ENCODE measurements at places on chromosomes 2 and 18.

- DNase-seq = no peak
These were observed 36.7 kb upstream of the ST8SIA5 start for GRCh38 chr18:46793565-46793964.

DNA sequence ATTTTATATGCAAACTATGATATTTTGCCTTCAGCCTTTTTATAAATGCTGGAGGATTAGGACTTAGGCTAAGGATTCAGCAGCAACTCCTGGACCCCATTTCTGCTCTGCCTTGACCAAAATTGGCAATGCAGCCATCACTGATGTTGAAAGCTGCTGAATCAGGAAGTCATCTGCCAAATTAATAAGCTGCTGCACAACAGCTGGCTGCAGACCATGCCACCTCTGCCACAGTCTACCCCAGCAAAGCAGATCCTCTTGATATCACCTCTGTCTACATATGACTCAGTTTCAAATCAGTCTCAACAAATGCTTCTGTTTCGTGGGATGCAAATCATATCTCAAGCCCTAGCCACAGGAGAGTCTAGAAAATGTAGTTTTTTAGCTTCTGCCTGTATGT lies 7.1 kb upstream of the SOS1 start:
- DNase-seq = no peak

DNA sequence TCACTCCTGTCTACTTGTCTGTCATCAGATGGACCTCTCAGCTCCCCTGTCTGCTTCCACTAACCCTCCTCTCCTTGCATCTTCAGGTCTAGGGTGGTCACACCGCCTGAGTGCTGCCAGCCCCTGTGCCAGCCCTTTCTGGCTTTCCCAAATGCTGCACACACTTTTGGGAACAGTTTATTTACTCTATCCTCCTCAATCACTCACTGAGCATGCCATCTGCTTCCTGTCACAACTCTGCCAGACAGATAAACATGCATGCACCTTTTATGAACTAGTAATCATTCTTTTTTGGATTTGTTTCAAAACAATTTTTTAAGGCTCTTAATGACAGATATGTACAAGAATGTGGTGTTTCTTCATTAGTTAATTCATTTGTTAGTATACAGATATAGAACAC lies 56.3 kb upstream of the CCDC195 start:
- DNase-seq = no peak

DNA sequence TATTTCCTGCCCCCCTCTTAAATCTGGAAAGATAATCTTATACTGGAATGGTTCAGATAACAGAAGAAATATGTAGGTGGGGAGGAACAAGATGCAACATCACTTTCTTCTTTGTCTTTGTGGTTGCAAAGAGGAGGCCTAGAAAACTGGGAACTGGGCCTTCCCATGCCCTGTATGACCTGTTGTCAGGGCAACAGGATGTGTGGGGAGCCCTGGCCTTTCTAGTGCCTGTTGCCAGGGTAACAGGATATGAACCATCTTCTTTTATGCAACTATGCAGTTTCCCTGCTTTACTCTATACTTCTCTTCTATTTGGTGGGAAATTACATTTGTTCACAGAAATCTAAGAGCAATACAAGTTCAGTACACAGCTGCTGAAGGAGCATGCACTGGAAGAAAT lies 79.8 kb upstream of the PDE1A start:
- DNase-seq = no peak

DNA sequence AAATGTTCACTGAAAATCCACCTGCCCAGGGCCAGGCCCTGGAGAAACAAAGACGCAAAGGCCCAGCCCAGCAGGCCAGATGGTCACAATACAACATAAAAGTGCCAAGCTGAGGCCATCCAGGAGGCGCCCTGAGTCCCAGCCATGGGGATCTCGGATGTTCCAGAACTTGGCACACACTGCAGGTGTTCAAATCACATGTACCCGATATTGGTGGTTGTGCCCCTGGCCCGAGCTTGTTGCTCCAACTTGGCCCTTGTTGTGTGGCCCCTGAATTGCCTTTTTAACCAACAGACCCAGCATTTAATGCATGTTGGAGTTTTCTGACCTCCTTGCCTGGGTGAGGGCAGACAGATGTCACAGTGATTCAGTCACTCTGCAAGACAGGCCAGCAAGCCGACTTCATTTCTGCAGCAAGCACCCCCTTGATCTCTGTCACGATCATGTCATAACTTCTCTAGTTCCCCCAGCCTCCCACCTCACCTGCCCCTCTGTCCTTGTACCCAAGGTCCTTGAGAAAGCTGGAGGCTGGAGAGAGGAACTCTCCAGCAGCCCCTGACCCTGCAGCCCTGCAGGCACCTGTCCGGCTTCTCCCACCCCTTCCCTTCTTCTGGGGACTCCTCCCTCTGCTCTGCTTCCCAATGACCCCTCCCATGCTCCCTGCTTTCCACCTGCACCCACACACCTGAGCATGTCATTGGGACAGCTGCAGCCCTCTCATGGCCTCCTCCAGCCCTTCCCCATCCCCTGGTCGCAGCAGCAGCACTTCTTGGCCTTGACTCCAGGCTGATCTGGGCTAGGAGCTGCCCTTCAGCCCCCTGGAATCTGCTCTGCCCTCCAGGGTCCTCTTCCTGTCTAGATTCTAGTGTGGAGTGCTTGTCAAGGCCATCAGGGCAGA lies 9.1 kb downstream of the NGEF start:
- DNase-seq = no peak

DNA sequence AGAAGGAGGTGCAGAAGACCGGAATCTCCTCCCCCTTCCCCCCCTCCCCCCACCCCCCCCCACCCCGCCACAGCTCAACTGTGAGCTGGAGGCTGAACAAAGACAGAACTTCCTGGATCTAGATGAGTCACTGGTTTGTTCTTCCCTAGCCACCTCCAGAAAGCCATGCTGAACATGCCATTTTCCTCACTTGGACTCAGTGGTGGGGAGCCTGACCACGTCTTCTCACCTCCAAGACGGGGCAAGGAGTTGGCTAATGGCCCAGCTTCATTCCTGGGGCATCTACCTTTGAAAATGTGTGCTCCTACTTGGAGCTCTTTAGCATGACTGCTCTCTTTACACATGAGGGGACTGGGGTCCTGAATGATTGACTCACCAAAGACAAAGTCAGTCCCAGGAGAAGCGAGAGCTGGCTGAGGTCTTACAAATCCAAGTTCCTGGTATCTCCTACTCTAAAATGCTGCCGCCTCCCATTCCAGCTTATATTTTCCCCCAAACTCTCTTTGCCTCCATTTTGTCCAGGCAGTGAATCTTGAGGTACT lies 22.6 kb upstream of the FZD5 start:
- DNase-seq = no peak

DNA sequence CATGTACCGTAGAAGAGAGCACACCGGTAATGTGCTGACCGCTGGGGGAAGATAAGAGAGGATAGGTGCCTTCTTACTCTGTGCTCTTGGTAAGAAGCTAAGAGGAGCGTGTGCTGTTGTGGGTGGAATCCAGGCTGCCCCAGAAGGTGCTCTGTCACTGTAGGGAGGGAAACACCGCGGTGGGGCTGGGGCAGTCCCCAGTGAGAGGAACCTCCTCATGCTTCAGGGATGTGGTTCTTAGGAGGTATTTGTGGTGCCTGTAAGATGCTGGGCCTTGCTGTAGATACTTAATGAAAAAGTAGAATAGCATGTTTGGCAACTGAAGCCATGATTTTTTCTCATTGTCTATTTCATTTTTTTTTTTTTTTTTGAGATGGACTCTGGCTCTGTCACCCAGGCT lies 1.1 kb downstream of the COLEC11 start:
- no peak for DNase-seq

DNA sequence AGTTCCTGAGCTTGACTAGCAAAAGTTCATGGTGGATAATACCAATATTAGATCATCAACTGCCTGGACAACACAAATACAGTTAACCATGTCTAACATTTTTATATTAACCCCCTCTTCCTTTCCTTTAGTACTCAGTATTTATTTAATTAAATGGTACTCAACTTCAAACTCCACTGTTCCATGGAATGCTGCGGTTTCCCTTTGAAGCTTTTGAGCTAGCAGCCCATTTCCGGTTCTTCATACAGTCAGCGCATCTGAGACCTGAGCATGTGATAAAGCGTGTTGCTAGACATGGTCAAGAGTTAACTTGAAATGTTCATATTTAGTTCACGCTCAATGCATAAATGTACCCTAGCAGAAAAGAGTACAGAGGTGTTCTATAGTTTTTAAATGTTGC lies 278.4 kb downstream of the ALPK2 start:
- DNase-seq = no peak

GRCh38 chr2:150286730-150287362 lies 200.6 kb downstream of the RND3 start:
- no peak for DNase-seq

GRCh38 chr2:145352484-145352883 lies 832.6 kb upstream of the ZEB2 start:
- DNase-seq = no peak

DNA sequence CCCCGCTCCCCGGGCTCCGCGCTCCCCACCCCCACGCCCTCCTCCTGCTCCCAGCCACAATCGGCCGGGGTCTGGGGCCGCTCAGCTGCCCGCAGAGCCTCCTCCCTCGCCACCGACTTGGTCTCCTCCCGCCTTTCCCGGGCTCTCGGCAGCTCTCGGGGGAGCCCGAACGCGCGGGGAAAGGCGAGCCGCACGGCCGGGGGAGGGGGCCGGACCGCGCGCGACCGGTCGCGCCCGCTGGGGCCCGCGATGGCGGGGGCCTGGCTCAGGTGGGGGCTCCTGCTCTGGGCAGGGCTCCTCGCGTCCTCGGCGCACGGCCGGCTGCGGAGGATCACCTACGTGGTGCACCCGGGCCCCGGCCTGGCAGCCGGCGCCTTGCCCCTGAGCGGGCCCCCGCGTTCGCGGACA lies 327 bp downstream of the LTBP1 start:
- no peak for DNase-seq

DNA sequence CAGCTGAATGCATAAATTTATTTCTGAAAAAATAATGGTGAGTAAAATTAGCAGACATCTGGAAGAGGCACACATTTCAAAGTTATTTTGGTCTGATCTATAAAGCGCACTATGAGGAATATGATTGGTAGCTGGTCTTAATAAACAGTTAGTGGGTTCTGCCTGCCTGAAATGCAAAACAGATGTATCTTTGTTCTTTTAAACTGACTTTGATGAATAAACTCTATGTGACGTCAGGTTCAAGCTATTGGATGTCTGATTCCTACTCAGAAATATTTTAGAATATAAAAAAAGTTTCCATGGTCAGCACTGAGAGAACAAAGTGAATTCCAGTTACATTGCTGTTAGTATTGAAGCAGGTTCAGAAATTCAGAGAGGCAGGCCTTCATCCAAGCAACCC lies 136.4 kb downstream of the TPGS2 start:
- DNase-seq = no peak

DNA sequence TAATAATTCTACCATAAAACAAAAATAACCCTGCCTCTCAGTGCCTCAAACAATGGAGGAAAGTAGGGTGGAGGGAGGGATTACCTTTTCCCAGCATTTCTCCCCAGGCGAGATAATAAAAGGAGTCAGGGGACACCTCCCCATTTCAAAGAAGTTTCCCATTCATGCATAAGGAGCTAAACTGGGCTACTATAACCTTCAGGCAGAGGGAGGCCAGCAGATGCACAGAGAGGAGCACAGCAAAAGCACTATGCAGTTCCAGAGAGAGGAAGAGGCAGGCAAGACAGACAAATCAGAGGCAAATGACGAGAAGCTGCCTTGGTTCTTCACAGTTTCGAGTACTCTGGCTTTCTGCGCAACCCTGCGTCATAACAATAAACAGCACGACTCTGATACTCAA lies 17.4 kb downstream of the CFAP210 start:
- no peak for DNase-seq

DNA sequence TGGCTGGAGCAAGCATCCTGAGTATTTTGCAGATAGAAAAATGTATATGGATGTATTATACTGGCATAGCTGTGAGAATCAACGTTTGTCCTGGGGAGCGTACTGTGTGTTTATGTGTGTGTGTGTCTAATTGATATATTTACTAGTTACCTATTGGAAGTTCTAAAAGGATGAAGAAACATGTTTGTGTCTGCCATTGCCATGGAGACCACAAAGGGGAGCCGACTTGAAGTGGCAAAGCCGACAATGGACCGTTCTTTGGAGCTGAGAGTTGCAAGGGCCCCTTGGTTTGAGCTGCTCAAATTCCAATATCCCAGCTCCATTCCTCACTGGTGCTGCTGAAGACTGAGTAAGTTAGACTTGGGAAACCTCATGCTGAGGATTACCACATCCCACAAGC lies 14.3 kb upstream of the SLC25A52 start:
- DNase-seq = no peak

GRCh38 chr2:45282646-45283045 lies 273.4 kb upstream of the SIX2 start:
- DNase-seq = no peak

DNA sequence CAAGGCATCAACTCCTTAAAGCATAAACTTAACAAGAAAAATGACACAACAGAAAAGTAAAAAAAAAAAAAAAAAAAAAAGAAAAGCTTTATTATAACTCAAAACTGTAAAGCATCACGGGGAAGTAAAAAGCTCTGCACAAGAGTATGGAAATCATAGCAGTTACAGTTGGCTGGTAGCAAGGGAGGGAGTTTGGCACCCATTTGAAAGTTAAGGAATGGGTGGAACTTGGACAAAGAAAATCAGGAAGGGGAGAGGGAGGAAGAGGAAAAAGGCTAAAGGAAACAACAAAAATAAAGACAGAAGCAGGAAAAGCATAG lies 8.6 kb downstream of the KLF7 start:
- no peak for DNase-seq

- no peak for DNase-seq
These were observed 278.8 kb upstream of the SLC14A2 start for GRCh38 chr18:45336448-45336847.

GRCh38 chr2:27965841-27966240 lies 75.3 kb downstream of the BABAM2 start:
- no peak for DNase-seq

DNA sequence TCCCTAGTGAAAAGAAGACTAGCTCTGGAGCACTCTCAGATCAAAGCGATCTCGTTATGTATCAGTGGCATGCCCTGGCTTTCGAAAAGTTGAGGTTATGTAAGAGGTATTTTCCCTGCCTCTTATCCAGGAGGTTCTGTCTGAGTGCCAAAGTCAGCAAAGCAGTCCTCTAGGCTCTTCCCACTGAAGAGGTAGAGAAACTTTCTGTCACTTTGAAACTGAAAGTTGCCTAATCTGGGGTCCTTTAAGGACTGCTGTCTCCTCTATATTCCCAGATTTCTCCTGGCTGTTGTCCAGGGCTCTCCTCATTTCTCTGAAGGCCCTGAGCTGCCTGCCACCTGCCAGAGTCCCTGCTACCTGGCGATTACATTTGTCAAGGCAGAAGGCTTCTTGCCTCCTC lies 96.3 kb downstream of the B3GNT2 start:
- DNase-seq = no peak

DNA sequence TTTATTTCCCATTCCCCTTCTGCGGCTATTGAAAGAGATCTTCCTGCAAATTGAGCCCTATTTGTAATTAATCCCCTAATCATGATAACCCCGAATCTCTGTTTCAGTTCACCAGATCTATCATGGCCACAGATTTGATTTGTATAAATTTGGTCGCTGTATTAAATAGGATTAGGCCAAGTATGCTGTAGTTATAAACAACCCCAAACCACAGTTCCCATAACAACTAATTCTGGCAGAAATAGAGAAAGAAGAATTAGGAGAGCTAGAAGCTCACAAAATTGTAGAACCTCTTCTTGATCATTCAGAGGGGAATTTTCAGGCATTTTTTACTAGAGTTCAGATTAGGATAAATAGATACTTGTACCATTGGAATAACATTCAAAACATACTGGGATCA lies 433.7 kb upstream of the TNP1 start:
- DNase-seq = no peak

- DNase-seq = no peak
These were observed 84.0 kb downstream of the EHBP1 start for GRCh38 chr2:62789518-62789917.

GRCh38 chr2:234939576-234939975 lies 12.2 kb upstream of the SH3BP4 start:
- DNase-seq = no peak

Data from large intestine (tissue), 12 donors.